ENCODE measurements at places on chromosomes 2 and 18.

DNA sequence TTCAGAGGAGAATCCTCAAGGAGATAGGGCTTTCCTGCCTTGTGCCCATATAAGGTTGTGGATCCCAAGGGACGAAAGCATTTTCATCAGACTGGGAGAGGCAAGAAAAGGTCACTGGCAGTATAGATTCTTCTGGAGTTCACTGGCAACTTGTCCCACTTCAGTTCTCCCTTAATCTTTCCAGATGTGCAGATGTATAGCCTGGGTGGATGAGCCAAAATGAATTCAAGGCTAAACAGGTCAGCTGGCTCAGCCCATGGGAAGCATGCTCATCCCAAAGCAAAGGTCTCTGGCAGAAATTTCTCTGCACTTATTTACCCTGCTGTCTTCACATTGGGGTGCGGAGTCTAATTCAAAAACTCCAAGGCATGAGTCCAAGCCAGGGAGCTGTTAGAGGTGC lies 148.9 kb upstream of the TNP1 start:
- DNase-seq = no peak

DNA sequence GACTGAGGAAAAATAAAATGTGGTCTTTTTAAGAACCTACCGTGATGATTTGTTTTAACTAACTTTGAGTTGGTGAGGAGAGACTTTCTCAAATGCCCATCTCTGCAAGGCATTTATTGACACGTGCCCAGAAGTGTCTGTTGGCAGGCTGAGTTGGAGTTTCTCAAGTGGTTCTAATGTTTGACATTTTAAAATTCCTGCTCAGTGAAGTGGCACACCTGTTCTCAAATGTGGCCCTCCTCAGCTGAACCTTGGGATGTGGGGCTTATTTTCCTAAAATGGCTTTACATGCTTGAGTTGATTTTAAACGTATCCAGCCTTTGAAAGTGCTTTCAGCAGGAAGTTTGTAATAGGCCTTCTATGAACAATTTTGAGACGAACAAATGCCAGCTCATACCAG lies 876 bp upstream of the CAVIN2 start:
- DNase-seq = no peak

- no peak for DNase-seq
Observed at GRCh38 chr2:202172439-202173211, 65.8 kb downstream of the SUMO1 start.

- no peak for DNase-seq
Observed at GRCh38 chr2:153476816-153477635, 1.5 kb downstream of the RPRM start.

GRCh38 chr18:26840965-26841364 lies 24.5 kb downstream of the AQP4 start:
- no peak for DNase-seq

- DNase-seq = no peak
Observed at GRCh38 chr2:112572005-112572404, 12.4 kb upstream of the CHCHD5 start.

- DNase-seq = no peak
Observed at GRCh38 chr2:206615417-206616089, 26.7 kb upstream of the FAM237A start.
